ENCODE measurements at places on chromosomes 11 and 22.

GRCh38 chr11:77038825-77039326 lies 4.7 kb downstream of the B3GNT6 start:
- H3K27ac ChIP-seq: no peak overlapping the region
- H3K36me3 ChIP-seq: no peaks in the 10 kb centered on the region
- no peak for DNase-seq
- no peak overlapping the region for H3K4me3 ChIP-seq
- H3K27me3 ChIP-seq: peaks cover 32% of the 10 kb centered on the region

GRCh38 chr11:86934926-86935579 lies 20.1 kb downstream of the FZD4 start:
- H3K27me3 ChIP-seq: no peaks in the 10 kb centered on the region
- DNase-seq: no peak
- H3K27ac ChIP-seq: no peak overlapping the region
- H3K4me1 ChIP-seq: peaks cover 20% of the 10 kb centered on the region
- no peak overlapping the region for H3K4me3 ChIP-seq

GRCh38 chr11:14443638-14444037 lies 56.0 kb downstream of the COPB1 start:
- DNase-seq: peak; percentile 49
- H3K4me1 ChIP-seq: peaks cover 6% of the 10 kb centered on the region
- H3K27ac ChIP-seq: no peak overlapping the region
- no peaks in the 10 kb centered on the region for H3K36me3 ChIP-seq
- H3K27me3 ChIP-seq: no peaks in the 10 kb centered on the region

DNA sequence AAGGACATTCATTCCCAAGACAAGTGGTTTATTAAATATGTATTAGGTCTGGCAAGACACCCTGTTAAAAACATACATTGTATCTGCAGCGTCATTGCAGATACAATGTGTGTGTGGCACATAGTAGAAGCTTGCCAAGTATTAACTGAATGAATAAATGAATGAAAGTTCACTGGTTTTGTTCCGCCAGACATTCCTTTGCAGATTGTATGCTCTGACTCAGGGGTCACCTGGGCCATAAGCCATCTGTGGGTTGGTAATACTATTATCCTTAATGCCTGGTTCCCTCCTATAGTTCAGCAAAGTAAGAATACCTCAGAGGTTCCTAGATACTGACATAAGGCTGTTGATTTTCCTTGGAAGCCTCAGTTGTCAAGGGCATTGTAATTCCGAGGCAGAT lies 377.3 kb upstream of the CCDC90B start:
- no peaks in the 10 kb centered on the region for H3K4me1 ChIP-seq
- no peaks in the 10 kb centered on the region for H3K27me3 ChIP-seq
- peak; percentile 12 for DNase-seq
- H3K4me3 ChIP-seq: no peak overlapping the region
- no peaks in the 10 kb centered on the region for H3K36me3 ChIP-seq

Measured in fibroblast of lung (primary cell).